Naive thymus-derived CD8-positive, alpha-beta T cell (primary cell): ENCODE measurements at places on chromosomes 7 and 10. TPM values are rescaled to one million over a fixed set of nuclear protein-coding genes. Genes with fewer than 3 reads are reported as not detected.

- H3K4me3 ChIP-seq: no peak overlapping the region
- H3K27me3 ChIP-seq: no peaks in the 10 kb centered on the region
- peaks cover 7% of the 10 kb centered on the region for H3K36me3 ChIP-seq
Observed at GRCh38 chr10:26733750-26734568, 36.5 kb downstream of the PDSS1 start.

DNA sequence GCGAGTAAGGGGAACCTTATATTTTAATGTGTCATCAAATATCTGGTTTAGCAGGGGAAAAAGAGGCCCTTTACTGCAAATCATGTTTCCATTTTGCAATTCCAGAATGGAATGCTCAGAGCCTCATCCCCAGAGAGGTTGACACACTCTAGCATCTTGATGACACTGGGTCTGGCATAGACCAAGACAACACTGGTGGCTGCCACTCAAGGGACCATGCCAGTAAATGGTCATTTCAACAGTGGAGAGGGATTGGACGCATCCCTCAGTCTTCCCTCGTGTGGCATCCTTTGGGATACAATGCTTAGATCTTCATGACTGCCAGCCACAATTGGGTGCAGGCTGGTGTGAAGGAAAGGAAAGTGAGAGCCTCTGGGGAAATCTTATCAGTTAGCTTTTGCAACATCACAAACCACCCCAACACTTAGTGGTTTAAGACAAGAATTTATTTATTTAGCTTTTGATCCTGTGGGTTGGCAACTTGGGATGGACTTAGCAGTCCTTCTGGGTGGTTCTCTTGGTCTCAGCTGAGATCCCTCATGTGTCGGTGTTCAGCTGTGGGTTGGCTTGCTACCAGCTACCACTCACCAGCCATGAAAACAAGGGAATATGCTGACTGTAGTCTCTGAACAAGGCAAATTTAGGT lies 21.6 kb downstream of the TACC2 start:
- DNase-seq: no peak
- H3K27ac ChIP-seq: no peak overlapping the region
- peaks cover 29% of the 10 kb centered on the region for H3K27me3 ChIP-seq

DNA sequence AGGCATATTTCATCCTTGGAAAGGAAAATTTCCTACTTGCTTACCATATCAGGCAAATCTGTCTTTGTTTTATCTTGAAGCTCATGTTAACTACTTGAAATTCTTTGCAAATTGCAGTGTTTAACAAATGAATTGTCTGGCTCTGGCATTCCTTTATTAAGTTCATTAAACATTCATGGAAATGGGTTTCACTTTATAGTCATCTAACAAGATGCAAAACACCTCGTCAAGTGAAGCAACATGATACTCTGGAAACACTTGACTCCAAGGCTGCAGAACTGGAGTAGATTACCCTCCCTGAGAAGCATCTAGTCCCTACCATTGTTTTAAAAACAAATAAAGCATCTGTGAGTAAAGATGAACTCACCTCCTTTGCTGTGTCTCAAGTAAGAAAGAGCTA lies 1086.9 kb downstream of the NRG3 start:
- no peaks in the 10 kb centered on the region for H3K4me1 ChIP-seq
- H3K27me3 ChIP-seq: no peaks in the 10 kb centered on the region
- no peak for DNase-seq
- H3K36me3 ChIP-seq: no peaks in the 10 kb centered on the region
- H3K27ac ChIP-seq: no peak overlapping the region
- no peak overlapping the region for H3K4me3 ChIP-seq

GRCh38 chr7:2476776-2477446 lies 713 bp upstream of the GRIFIN start:
- peaks cover 1% of the 10 kb centered on the region for H3K4me1 ChIP-seq
- no peak overlapping the region for H3K4me3 ChIP-seq
- H3K27ac ChIP-seq: no peak overlapping the region
- H3K27me3 ChIP-seq: no peaks in the 10 kb centered on the region
- H3K36me3 ChIP-seq: no peaks in the 10 kb centered on the region

The TSPAN33 gene
- total RNA-seq: 12.4 TPM

The LLCFC1 gene
- total RNA-seq: not detected

The SVOPL gene
- total RNA-seq: not detected
